Naive thymus-derived CD8-positive, alpha-beta T cell (primary cell): ENCODE measurements at places on chromosomes 16 and 17. TPM values are rescaled to one million over a fixed set of nuclear protein-coding genes. Genes with fewer than 3 reads are reported as not detected.

GRCh38 chr16:63216696-63217423, 1180.6 kb upstream of the CDH8 start:
- H3K4me1 ChIP-seq = no peaks in the 10 kb centered on the region
- no peak for DNase-seq
- H3K4me3 ChIP-seq = no peak overlapping the region
- no peaks in the 10 kb centered on the region for H3K36me3 ChIP-seq

- H3K27ac ChIP-seq = no peak overlapping the region
- DNase-seq = no peak
- H3K36me3 ChIP-seq = peaks cover 5% of the 10 kb centered on the region
- no peak overlapping the region for H3K4me3 ChIP-seq
- H3K4me1 ChIP-seq = peaks cover 2% of the 10 kb centered on the region
- H3K27me3 ChIP-seq = no peaks in the 10 kb centered on the region
Observed at GRCh38 chr17:77196251-77196650, 55.5 kb downstream of the SEC14L1 start.

DNA sequence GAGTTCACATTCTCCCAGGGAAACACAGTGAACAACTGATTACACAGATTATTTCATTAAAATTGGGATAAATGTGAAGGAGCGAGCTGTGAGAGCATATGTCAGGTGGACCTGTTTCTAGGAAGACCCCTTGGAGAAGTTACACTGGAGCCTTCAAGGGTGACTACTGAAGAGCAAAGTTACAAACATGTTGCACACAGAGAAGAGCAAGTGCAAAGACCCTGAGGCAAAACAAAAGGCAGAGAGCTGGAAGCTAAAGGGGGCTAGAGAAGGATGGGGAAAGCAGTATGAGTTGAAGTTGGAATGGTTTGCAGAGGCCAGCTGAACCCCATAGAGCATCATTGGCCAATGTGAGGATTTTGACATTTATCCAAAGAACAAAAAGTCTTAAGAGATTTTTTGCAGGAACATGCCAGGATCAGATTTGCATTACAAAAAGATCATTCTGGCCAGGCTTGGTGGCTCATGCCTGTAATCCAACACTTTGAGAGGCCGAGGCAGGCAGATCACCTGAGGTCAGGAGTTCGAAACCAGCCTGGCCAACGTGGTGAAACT, 14.1 kb downstream of the PDZD9 start:
- H3K4me3 ChIP-seq = no peak overlapping the region
- H3K4me1 ChIP-seq = peaks cover 4% of the 10 kb centered on the region
- H3K36me3 ChIP-seq = peaks cover 39% of the 10 kb centered on the region

GRCh38 chr16:78503602-78504001, 404.1 kb downstream of the WWOX start:
- no peaks in the 10 kb centered on the region for H3K36me3 ChIP-seq
- no peak for DNase-seq
- no peak overlapping the region for H3K4me3 ChIP-seq
- H3K27me3 ChIP-seq = no peaks in the 10 kb centered on the region

GRCh38 chr17:64216000-64216337, 47.1 kb downstream of the TEX2 start:
- H3K4me3 ChIP-seq = peak overlapping the region; percentile 36
- H3K36me3 ChIP-seq = peaks cover 10% of the 10 kb centered on the region
- peaks cover 32% of the 10 kb centered on the region for H3K4me1 ChIP-seq
- H3K27me3 ChIP-seq = no peaks in the 10 kb centered on the region
- H3K27ac ChIP-seq = peak overlapping the region; percentile 76

- no peak for DNase-seq
- peaks cover 16% of the 10 kb centered on the region for H3K36me3 ChIP-seq
- H3K27me3 ChIP-seq = no peaks in the 10 kb centered on the region
Observed at GRCh38 chr17:29167393-29168078, 12.7 kb downstream of the MYO18A start.

DNA sequence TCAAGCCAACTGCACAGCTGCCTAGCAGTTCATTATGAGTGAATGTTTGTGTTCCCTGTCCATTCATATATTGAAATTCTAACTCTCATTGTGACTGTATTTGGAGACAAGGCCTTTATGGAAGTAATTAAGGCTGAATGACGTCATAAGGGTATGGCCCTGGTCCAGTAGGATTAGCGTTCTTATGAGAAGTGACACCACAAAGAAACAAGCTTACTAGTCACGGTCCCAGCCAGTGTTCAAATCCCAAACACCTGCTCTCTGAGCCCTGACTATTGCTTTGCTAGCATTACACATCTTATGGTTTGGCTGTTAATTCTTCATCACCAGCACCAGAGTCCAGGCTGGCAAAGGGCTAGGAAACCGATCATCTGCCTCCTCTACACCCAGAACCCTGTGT, 2.2 kb downstream of the ZNF668 start:
- H3K27ac ChIP-seq = peak overlapping the region; percentile 6
- H3K4me3 ChIP-seq = peak overlapping the region; percentile 95
- no peak for DNase-seq
- H3K36me3 ChIP-seq = peaks cover 5% of the 10 kb centered on the region
- peaks cover 40% of the 10 kb centered on the region for H3K4me1 ChIP-seq

DNA sequence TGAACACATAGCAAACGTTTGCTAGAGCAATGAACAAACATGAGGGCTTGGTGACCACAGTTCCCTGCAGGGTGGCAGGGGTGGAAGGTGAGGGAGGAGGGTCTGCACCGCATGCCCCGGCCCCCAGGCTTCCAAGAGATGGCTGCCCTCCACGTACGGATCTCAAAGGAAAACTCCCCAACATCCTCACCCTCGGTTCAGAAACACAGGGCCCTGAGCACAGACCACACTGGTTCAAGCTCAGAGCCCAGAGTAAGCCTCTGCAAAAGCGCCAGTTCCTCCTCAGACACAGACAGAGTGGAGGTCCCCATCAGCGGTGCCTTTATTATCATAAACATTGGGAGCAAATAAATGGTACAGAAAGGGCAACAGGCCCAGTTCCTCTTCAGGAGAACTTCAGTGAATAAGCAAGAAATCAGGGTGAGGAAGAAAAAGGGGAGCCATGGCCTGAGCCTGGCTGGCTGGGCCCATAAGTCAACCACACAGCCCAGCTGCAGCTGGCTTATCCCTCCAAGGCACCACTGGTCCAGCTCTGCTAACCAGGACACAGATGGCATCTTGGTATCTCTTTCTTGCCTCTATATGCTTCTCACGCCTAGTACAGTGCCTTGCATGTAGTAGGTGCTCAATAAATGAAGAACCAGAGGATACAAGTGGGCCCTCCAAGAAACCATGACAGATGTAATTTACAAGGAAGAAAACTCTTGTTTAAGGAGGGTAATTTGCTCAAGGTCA, 11.0 kb downstream of the MPO start:
- H3K4me1 ChIP-seq = no peaks in the 10 kb centered on the region
- DNase-seq = no peak
- H3K27ac ChIP-seq = no peak overlapping the region
- H3K4me3 ChIP-seq = no peak overlapping the region

DNA sequence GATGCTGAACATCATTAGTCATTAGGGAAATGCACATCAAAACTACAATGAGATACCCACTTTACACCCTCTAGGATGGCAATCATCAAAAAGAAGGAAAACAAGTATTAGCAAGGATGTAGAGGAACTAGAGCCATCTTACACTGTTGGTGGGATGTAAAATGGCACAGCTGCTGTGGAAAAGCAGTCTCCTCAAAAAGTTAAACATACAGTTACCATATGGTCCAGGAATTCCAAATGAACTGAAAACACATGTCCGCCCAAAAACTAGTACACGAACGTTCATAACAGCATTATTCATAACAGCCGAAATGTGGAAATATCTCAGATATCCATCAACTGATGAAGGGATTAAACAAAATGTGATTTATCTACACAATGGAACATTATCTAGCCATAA, 7.0 kb downstream of the FBF1 start:
- no peaks in the 10 kb centered on the region for H3K36me3 ChIP-seq
- H3K27me3 ChIP-seq = no peaks in the 10 kb centered on the region
- H3K4me3 ChIP-seq = no peak overlapping the region
- no peak overlapping the region for H3K27ac ChIP-seq

- H3K36me3 ChIP-seq = no peaks in the 10 kb centered on the region
- H3K27ac ChIP-seq = no peak overlapping the region
- no peak for DNase-seq
- no peaks in the 10 kb centered on the region for H3K27me3 ChIP-seq
Observed at GRCh38 chr16:22139008-22139407, 23.3 kb upstream of the SDR42E2 start.

DNA sequence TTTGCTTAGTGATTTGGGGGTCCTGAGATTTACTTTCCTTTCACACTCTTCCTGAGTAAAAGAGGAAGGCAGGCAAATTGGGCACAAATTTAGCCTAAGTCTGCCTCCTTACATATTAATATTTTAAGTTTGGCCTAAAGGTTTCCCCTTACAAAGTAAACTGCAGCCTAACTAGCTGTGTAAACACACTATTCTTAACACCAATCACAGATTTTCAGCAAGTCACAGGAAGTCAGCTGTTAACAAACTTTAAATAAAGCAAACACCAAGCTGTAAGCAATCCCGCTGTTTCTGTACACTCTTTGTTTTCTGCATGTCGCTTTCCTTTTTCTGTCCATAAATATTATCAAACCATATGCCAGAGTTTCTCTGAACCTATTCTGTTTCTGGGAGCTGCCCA, 45.1 kb upstream of the ABCC11 start:
- no peaks in the 10 kb centered on the region for H3K27me3 ChIP-seq
- H3K27ac ChIP-seq = peak overlapping the region; percentile 58
- no peak for DNase-seq
- no peak overlapping the region for H3K4me3 ChIP-seq

GRCh38 chr16:85465328-85466303, 147.5 kb upstream of the GSE1 start:
- peaks cover 2% of the 10 kb centered on the region for H3K27me3 ChIP-seq
- no peak overlapping the region for H3K4me3 ChIP-seq
- H3K36me3 ChIP-seq = no peaks in the 10 kb centered on the region
- DNase-seq = no peak

- DNase-seq = no peak
- peaks cover 6% of the 10 kb centered on the region for H3K27me3 ChIP-seq
- no peak overlapping the region for H3K27ac ChIP-seq
- no peaks in the 10 kb centered on the region for H3K36me3 ChIP-seq
Observed at GRCh38 chr16:54165912-54166865, 120.4 kb downstream of the IRX3 start.

DNA sequence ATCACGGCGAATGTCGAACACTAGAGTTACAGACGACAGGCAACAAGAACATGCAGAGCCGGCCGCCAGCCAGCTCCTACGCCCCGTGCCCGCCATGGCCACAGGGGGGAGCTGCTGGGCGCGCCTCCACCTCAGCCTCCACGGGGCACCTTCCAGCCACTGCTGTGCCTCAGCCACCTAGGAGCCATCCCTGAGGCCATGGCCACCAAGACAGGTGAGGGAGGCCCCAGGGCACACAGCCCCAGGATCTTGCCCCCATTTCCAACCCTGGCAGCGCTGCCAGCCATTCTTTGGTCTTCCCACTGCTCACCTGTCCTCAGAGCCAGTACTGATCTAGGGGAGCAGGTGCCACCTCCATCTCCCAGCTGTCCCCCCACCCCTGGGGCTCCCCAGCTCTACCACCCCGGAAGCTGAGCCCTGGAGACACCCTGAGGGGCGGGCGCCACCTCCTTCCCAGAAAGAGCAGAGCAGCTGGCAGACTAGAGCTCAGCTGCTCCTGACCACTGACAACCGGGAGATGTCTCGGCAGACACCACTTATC, 11.8 kb downstream of the GNPTG start:
- no peak overlapping the region for H3K27ac ChIP-seq
- H3K4me1 ChIP-seq = no peaks in the 10 kb centered on the region
- DNase-seq = peak; percentile 69
- peaks cover 56% of the 10 kb centered on the region for H3K36me3 ChIP-seq

The ALDOA gene
- total RNA-seq = 580 TPM

The TMEM100 gene
- total RNA-seq = not detected

The FHOD1 gene
- 34.5 TPM for total RNA-seq

The GJC1 gene
- total RNA-seq = not detected

The HS3ST3A1 gene
- not detected for total RNA-seq
